ENCODE measurements at places on chromosomes 5 and 9.

- H3K27ac ChIP-seq: no peak overlapping the region
- no peaks in the 10 kb centered on the region for H3K36me3 ChIP-seq
- no peaks in the 10 kb centered on the region for H3K27me3 ChIP-seq
Measured at GRCh38 chr9:95360866-95361265, 43.4 kb upstream of the FANCC start.

DNA sequence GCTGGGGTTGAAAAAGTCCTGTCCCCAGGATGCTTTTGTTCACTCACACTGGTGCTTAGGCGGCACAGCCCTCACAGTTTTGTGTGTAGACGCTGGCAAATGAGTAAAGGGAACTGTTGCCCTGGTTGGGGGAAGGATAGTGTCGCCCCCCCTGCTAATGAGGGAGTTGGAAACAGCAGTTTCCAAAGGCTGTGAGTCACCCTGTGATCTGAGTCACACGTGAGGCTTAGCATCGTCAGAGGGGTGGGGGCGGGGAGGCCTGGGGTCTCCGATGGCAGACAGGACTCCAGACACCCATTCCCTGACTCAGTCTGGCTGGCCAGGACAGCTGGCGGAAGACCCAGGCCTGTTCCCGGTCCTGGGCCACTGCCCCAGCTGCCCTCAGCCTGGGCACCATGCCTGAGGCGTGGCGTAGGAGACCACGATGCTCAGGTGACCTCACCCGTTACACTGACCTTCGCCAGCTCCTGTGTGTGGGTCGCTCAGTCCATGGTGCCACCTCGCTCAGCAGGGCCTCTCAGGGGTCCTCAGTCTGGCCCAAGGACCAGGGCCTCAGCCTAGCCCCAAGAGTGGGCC, 2.9 kb downstream of the DNAJB5 start:
- peak overlapping the region; percentile 77 for H3K4me3 ChIP-seq
- peak overlapping the region; percentile 93 for H3K27ac ChIP-seq
- H3K4me1 ChIP-seq: peaks cover 42% of the 10 kb centered on the region
- peaks cover 14% of the 10 kb centered on the region for H3K36me3 ChIP-seq

- H3K4me3 ChIP-seq: no peak overlapping the region
- H3K36me3 ChIP-seq: no peaks in the 10 kb centered on the region
- DNase-seq: no peak
- peaks cover 3% of the 10 kb centered on the region for H3K4me1 ChIP-seq
- H3K27ac ChIP-seq: no peak overlapping the region
- no peaks in the 10 kb centered on the region for H3K27me3 ChIP-seq
Measured at GRCh38 chr9:92492781-92493401, 10.6 kb upstream of the ASPN start.

DNA sequence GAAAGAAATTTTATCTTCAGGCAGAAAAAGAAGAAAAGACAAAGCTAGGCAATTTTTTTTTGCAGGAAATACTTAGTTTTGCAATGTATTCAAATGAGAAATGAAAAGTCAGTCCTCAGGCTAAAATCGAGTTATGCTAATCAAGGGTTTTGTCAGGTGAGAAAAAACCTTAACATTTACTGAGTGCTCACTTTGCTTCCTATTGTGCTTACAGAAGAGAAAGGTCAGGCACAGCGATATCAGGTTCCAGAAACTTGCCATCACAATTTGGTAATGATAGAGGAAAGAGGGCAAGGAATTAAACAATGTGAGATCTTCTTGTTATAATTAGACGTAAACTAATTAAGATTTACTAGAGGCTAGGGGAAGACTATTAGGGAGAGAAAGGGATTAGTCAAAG, 431.7 kb upstream of the CTNND2 start:
- H3K27me3 ChIP-seq: no peaks in the 10 kb centered on the region
- H3K4me3 ChIP-seq: no peak overlapping the region
- no peak for DNase-seq
- no peak overlapping the region for H3K27ac ChIP-seq

All from gastrocnemius medialis (tissue), 4 donors.